Suppressor macrophage treated with lipopolysaccharide for 1 hour (primary cell): ENCODE measurements at places on chromosomes 4 and X.
A peak's percentile ranks its signal among the peaks of the same experiment; 100 is the strongest.

DNA sequence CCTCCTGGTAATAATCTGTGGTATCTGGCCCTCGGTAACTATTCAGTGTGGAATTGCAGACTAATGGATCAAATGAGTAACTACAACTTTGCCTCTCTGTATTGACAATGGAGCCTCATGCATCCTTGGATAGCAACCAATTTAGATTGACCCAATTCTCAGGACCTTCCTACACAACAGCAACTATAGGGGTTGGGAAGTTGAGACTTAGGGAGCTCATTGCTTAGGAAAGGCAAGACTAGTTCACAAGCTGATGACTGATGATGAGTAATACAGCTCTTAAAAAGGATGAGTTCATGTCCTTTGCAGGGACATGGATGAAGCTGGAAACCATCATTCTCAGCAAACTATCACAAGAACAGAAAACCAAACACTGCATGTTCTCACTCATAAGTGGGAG is 47.5 kb upstream of the KLHL13 start:
- DNase-seq = no peak

GRCh38 chr4:183182873-183183725 is 84.0 kb downstream of the WWC2 start:
- peak; percentile 71 for DNase-seq

GRCh38 chr4:98481167-98481566 is 177.2 kb downstream of the TSPAN5 start:
- no peak for DNase-seq

- DNase-seq = no peak
Measured at GRCh38 chr4:153704522-153704921, 20.4 kb downstream of the TLR2 start.

- no peak for DNase-seq
Measured at GRCh38 chrX:12611471-12611870, 179.7 kb upstream of the PRPS2 start.

DNA sequence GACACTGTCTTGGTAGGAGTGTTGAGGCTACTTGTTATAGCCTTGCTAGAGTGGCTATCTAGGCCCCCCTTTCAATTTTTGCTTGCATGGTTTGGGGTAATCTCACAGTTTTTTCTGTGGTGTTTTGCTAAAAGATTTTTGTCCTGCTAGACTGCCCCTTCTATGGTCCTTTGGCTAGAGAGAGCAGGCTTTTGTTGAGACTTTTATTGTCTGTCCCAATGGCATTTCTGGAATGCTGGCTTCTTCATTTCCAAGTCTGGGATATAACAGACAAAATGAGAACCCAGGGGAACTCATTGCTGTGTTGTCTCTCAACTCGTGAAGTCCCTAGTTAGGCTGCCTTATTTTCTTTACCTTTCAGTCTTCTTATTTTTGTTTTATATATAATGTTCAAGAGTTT is 160.2 kb upstream of the ZC4H2 start:
- DNase-seq = no peak

GRCh38 chr4:155522201-155522600 is 144.4 kb upstream of the GUCY1A1 start:
- no peak for DNase-seq

GRCh38 chrX:71492231-71493065 is 40.5 kb upstream of the OGT start:
- DNase-seq = peak; percentile 64

GRCh38 chr4:150739591-150739990 is 157.6 kb downstream of the MAB21L2 start:
- DNase-seq = no peak

DNA sequence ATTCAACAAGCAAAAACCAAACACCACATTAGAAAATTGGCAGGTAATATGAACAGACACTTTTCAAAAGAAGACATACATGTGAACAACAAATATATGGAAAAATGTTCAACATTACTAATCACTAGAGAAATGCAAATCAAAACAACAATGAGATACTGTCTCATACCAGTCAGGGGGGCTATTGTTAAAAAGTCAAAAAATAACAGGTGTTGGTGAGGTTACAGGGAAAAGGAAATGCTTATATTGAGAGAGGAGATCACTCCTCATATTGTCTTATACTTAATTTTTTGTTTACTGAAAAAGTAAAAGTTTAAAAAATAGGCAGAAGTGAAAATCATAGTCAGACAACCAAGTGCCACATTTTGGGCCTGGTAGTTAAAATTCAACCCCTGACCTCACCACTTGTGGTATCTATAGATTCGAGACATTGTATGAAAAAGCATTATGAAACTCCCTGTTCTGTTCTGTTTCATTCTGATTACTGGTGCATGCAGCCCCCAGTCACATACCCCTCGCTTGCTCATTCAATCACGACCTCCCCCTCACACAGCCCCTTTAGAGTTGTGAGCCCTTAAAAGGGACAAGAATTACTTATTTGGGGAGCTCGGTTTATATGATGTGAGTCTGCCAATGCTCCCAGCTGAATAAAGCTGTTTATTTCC is 153.7 kb upstream of the FGF16 start:
- DNase-seq = no peak

DNA sequence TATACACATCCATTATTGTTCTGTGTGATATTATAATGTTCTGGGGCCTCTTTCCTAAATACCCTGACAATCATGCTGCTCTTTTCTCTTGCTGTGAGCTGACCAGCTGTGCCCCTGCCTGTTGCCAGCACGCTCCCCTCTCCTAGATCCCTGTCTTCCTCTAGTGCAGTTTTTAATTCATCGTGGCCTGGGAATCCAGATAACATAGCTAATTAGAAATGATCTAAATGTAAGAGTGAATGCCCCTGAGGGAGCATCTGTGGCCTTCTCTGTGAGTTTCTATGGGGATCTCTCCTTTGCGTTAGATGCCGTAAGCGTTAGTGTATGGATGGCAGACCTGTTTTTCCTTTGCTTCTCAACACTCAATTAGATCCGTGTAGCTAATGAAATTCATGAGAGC is 434.3 kb downstream of the SPRY1 start:
- no peak for DNase-seq

GRCh38 chr4:129641179-129641578 is 545.2 kb downstream of the C4orf33 start:
- peak; percentile 80 for DNase-seq

DNA sequence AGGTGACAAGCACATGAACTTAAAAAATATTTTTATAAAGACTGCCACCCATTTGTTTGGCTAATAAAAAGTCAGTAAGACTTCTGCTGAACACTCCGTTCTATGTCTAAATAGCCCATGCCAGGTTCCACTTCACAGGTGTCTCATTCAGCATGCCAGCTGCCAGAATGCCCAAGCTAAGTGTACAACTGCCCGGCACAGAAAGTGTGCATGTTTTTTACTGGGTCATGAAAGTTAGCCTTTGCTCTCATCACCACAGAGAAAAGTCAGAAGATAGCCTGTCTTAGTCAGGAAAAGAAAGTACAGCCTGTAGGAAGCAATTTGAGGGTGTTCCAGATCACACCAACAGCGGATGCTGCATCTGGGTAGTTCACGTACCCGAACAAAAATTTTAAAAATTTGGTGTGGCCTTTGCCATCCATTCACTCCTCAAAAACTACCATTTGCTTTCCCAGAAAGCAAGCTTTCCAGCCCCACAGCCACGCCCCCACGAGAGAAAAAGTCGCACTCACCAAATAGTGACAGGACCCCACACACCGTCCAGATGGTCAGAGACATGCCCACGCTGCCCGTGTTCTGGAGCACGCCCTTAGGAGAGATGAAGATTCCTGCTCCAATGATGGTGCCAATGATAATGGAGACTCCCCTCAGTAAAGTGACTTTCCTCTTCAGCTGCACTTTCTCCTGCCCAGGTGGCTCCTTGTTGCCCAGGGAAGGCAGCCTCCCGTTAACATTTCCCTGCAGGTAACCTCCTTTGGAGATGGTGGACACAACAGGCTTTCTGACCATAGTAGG is 671 bp downstream of the SLC7A11 start:
- no peak for DNase-seq

DNA sequence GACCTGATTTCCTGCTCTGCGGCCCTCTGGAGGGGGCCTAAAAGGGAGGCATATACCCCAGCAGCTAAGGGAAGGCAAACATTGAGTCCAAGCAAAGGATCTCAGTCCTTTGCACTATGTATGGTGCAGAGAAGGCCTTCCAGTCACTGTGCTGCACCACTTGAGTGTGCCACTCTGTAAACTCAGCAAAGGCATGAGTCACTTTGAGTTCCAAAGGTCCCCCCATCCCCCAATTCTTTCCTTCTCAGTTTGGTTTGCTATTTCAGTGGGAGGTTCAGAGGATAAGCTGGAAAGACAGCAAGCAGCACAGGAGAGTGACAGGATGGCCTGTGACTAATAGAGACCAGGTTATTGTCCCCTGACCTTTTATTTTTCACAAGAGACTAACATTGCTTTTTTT is 131.3 kb downstream of the FHDC1 start:
- DNase-seq = no peak

DNA sequence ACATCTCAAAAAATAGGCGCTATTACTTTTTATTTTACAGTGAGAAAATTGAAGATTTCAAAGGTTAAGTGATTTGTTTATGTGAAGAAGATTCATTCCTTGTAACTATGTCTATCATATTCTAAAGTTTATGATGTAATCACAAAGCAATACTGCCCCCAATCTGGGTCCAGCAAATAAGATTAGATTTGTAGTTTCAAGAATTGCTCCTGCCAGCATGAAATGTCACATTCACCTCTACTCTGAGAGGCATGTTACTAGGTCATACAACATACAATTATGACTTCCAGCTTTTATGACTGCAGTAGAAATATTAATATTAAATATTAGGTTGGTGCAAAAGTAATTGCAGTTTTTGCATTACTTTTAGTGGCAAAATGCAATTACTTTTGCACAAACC is 976.2 kb downstream of the FSTL5 start:
- DNase-seq = no peak

DNA sequence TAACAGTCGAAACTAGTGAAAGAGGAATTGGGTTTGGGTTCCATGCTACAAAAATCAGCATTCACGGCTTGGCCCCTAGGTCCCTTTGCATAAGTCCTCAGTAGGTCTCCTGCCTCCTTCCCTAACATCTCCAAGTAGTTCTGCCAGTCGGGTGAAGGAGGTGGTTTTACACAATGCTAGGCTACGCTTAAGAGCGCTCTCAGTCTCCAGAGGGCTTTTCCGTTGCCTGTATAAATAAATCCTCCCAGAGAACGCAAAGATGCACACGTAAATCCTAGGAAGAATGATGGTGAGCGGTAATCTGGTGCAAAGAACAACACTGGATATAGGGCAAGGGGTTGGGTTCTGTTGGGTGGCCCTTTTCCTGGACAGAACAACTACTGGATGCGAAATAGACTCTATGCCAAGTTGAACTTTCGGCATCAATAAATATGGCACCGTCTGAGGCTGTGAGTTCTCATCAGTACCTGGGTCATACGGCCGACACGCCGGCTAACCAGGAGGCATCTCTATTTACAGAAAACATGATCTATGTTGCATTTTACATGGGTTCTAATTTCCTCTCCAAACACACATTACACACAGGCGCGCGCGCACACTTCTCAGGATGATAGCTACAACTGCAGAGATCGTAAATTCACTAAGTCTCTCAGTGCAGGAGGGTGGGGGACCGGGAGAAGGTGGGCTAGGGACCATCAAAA is 1.3 kb downstream of the CAMK2D start:
- DNase-seq = peak; percentile 32

GRCh38 chr4:185730849-185731608 is 81.0 kb downstream of the SORBS2 start:
- DNase-seq = no peak

- no peak for DNase-seq
Measured at GRCh38 chr4:160981083-160981482, 1182.7 kb downstream of the FSTL5 start.

- no peak for DNase-seq
Measured at GRCh38 chr4:152245680-152246079, 290.2 kb downstream of the FBXW7 start.
